LNCaP clone FGC (cell line): ENCODE measurements at places on chromosomes 13 and 19.

DNA sequence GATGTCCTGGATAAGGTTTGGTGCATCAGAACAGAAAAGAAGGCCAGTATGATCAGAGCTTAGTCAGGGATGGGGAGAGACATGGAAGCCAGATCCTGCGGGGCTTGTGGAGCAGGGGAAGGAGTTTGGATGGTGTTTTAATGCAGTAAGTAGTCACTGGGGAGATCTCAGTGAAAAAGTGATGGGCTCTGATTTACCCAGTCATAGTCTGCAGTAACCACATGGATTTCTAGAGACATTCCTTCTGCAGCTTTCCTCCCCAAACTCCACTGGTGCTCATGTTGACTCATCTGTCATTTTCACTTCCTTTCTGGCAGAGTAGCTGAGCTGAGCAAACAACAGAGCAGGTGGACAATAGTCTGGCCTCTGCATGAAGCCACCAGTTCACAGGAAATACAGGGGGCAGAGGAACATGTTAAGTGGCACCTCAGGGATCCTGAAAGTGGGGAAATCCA is 144.1 kb downstream of the DPF1 start:
- peak; percentile 65 for DNase-seq

GRCh38 chr13:101408154-101408553 is 8.2 kb downstream of the NALCN start:
- DNase-seq: no peak

- DNase-seq: no peak
Measured at GRCh38 chr19:19460761-19461265, 54.5 kb downstream of the TSSK6 start.

GRCh38 chr19:13225973-13226865 is 76.0 kb downstream of the IER2 start:
- DNase-seq: no peak

DNA sequence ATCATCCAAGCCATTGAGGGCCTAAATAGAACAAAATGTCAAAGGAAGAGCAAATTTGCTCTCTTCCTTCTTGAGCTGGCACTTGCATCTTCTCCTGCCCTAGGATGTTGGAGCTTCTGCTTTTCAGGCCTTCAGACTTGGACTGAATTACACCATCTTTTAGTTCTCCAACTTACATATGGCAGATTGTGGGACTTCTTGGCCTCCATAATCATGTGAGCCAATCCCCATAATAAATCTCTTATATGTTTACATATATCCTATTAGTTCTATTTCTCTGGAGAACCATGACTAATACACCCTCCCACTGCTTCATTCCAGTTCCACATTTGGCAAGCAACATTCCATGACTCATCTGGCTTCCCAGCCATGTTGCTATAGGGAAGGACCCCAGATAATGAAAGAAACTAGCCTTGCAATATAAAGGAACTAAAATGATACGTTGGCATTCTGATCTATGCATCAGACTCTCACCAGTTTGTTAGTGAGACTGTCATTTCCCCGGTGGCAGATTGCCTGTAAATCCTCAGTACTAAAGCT is 11.0 kb upstream of the ACOD1 start:
- no peak for DNase-seq

- DNase-seq: no peak
Measured at GRCh38 chr13:107124129-107124718, 556.3 kb upstream of the ARGLU1 start.

- DNase-seq: no peak
Measured at GRCh38 chr19:46913852-46914430, 53.1 kb downstream of the ARHGAP35 start.

DNA sequence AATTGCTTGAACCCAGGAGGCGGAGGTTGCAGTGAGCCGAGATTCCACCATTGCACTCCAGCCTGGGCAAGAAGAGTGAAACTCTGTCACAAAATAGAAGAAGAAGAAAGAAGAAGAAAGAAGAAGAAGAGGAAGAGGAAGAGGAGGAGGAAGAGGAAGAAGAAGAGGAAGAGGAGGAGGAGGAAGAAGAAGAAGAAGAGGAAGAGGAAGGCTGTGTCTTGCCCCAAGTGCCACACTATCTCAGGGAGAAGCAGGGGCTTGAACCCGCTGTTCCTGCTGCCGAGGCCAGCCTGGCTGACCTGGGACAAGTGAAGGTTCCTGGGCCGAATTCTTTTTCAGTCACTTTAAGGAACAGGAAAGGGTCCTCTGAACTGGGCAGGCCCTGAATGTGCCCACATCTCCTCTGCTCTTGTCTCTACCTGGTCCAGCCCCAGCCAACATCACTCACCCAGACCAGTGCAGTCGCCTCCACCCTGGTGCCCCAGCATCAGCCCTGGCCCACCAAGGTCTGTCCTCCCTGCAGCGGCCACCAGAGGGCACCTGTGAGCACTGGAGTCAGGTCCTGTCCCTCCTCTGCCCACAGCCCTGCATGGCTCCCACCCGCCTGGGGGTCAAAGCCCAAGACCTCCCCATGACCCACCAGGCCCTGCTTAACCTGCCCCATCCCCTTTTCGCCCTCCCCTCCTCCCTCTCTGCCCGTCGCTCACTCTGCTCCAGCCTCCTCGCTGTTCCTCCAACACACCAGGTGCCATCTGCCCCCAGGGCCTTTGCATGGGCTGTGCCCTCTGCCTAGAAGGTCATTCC is 20.0 kb downstream of the TICAM1 start:
- DNase-seq: no peak

GRCh38 chr19:33306191-33306590 is 3.9 kb upstream of the CEBPA start:
- DNase-seq: no peak

- DNase-seq: no peak
Measured at GRCh38 chr19:47444388-47444821, 25.1 kb upstream of the MEIS3 start.

GRCh38 chr13:98509271-98510155 is 67.4 kb downstream of the STK24 start:
- no peak for DNase-seq
